T-helper 2 cell (primary cell): ENCODE measurements at places on chromosomes 5 and 9.

DNA sequence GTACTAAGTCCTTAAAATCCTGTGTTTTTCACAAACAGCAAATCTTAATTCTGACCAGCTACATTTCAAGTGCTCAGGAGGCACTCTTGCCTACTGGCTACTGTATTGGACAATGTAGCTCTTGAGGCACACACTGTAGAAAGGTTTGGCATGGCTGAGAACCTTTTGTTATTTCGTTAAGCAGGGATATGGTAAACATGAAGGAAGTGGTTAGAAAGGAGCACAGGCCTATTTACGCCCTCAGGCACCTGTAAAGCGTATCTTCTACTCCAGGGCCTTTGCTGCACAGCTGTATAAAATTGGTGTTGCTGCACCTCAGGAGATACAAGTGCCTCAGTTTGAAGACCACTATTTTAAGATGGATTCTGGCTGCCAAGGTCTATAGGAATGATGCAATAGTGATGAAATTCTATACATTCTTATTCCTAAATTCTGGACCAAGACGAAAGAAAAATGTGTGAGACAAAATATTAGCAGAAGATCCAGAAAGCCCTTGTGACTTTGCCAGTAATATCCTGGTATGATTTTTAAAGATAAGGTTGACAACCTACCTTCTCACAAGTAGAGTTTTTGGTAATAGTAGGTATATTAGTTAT, 9.3 kb upstream of the OTULIN start:
- DNase-seq: no peak

GRCh38 chr5:67515762-67516161, 319.2 kb upstream of the CD180 start:
- DNase-seq: no peak

DNA sequence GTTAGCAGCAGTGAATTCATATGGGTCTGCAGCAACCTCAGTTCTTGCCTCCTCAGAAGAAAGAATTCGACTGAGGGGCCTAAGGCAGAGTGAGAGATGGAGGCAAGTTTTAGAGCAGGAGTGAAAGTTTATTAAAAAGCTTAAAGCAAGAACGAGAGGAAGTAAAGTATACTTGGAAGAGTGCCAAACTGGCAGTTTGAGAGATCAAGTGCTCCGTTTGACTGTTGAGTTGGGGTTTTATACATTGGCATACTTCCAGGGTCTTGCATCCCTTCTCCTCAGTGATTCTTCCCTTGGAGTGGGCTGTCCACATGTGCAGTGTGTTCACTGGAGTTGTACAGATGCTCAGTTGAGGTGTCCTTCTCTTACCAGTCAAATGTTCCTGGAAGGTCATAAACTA, 203.6 kb downstream of the SPATA31D1 start:
- DNase-seq: no peak

DNA sequence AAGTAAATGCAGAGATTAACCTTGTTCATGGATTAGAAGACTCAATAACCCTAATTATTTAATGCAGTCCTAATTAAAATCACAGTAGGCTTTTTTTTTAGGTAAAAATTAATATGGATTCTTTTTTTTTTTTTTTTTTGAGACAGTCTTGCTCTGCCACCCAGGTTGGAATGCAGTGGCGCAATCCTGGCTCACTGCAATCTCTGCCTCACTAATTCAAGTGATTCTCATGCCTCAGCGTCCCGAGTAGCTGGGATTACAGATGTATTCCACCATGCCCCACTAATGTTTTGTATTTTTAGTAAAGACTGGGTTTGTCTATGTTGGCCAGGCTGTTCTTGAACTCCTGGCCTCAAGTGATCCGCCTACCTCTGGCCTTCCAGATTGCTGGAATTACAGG, 40.6 kb downstream of the DENND4C start:
- DNase-seq: no peak

DNA sequence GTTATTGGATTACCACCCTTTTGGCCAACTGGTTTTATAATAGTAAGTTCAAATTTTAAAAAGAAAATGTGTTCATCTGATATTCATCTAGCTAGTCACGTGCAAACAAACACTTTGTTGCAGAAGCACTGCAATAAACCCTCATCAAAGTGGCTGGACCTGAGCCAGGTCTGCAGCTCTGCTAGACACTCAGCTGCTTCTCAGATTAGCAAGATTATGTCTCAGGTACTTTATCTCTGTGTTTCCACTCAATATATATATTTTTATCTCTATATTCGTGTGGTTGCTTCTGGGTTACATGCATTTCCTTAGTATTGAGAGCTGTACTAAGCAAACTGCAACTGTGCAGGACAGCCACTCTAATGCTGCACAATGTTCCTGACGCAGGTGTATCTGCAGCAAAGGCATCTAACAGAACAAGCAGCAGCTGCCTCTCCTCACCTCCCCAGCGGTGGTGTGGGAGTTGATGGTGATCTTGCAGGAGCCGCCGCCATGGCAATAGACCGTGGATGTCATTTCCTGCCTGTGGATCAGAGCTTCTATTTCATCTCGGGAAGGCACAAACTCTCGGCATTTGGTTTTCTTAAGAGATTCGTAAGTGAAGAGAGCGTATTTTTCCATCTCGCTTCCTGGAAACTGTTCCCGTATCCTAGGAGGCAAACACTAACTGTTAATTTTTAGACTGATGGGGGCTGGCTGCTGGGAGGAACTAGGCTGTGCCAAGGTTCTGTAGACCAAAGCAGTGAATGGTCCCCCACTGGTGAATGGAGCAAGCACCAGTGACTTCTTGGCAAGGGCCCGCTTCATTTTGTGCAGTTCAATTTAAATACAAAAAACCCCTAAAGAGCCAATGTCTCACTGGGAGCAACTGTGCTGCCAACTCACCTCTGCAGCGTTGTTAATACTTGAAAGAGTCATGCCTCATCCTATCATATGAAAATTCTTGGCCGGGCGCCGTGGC, 56.7 kb upstream of the RETREG1 start:
- DNase-seq: no peak

- no peak for DNase-seq
Measured at GRCh38 chr9:133700819-133701320, 37.3 kb downstream of the SARDH start.

GRCh38 chr5:59814537-59814872, 79.0 kb downstream of the PDE4D start:
- DNase-seq: no peak

DNA sequence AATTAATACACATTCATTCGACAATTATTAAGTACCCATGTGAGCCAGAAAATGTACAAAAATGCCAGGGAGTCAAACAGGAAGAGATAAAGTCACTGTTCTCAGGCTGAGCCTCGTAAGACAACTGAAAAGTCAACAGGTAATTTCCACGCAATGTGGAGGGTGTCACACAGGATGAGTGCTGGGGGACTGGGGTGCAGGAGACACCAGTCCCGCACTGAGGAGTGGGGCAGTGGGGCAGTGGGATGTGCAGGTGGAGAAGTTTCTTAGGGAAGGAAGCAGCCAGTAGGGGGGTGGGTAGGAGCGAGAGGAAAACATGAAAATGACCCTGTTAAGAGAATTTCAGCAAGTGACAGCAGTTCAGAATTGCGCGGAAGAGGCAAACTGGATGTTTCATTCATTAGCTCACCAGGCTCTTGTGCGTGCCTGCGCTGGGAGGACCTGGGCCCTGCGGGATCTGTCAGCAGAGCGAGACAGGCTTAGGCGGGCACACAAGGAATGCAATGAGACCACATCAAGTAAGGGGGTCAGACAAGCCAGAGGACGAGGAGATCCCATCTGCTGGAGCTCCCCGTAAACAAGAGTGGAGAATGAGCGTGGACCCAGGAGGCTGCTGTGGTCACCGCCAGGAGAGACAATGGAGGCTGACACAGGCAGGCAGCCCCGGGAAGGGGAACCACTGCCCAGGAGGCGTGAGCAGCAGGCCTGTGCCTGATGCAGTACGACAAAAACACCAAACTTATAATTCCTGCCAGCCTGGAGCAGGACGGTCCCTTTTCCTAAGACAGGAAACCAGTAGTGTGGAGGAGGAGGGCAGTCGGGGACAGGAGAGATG, 21.0 kb downstream of the CAMSAP1 start:
- no peak for DNase-seq

DNA sequence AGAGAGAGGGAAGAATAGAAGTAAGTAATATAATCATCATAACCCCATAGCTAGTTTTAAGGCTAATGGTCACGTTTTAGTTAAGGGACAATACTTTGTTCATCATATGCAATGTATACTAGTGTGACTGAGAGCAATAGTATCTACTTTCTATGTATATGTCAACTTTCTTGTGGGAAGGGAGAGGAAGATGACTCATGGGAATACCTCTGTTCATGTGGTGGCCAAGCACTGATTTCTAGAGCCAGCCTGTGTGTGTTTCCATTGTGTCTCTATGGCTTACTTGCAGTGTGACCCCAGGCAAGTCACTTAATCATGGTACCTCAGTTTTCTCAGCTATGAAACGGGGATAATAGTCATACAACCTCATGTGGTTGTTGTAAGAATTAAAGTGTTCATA, 639.6 kb downstream of the CETN3 start:
- DNase-seq: no peak

- DNase-seq: no peak
Measured at GRCh38 chr9:107742531-107743309, 253.2 kb upstream of the KLF4 start.

- no peak for DNase-seq
Measured at GRCh38 chr5:91033370-91033769, 349.7 kb downstream of the ARRDC3 start.

DNA sequence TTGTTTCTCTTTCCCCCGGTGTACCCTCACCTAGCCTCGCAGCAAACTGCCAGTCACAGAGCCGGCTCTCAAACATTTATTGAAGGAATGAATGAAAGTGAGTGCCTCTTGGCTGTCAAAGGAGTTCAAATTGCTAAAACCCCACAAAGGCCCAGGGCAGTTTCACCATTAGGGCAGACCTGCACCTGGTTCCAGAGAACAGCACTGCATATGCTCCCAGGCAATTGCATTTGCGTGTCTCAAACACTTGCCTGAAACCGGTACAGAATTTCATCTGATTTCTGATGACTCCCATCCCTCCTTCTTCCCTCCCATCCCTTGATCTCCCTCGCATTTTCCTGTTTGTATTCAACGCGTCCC, 165.6 kb upstream of the ZNF462 start:
- no peak for DNase-seq
